ENCODE measurements at places on chromosomes 3 and 15.

DNA sequence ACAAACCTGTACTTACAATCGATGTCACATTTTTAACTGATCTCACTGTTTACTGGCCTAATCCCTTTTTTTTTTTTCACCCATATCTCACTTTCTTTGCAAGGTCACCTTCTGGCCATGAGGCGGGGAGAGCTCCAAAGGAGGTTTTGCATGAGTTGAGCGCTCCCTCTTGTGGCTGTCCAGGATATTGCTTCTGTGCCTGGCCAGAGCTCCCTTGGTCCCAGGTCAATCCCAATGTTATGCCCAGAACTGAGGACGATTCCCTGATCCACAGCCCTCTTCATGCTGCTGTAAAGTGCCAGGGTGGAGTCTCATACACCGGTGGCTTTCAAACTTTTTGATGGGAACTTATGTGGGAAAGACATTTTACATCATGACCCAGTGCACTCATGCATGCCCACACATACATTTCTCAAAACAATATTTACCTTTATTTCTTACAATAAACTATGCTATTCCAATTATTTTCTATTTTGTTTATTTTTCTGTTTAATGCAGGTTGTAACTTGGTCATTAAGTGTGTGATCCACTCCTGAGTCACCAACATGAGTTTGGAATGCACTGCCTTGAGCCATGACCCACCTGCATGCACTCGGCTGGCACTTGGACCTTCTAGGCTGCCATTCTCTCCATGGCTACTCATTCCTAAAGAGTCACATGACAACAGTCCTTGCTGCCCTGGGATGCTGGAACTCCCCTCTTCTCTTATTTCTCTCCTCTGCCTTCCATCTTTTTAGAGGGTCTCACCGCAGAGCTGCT lies 9.6 kb upstream of the SST start:
- DNase-seq, result peak; percentile 79

DNA sequence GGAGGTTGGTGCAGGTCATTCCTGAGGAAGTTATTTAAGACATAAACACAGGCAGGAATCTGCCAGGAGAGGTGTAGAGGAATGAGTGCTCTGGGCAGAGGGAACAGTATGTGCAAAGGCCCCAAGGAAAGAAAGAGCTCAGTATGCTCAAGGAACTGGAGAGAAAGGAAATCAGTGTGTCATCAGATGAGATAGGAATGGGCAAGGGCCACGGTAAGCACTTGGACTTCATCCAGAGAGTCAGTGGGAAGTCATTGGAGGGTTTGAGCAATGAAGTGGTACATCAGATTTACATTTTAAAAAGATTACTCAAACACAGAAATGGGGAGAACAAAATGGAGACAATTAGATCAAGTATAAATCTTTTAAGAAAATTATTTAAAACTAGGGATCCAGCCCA lies 272.2 kb downstream of the ADAMTSL3 start:
- no peak for DNase-seq

GRCh38 chr15:74836846-74837245 lies 6.1 kb downstream of the ULK3 start:
- no peak for DNase-seq

- no peak for DNase-seq
These were observed 22.1 kb upstream of the GOLGA6C start for GRCh38 chr15:75235760-75236729.

- DNase-seq, result no peak
These were observed 368.7 kb upstream of the PROK2 start for GRCh38 chr3:72153477-72154314.

- no peak for DNase-seq
These were observed 747 bp downstream of the PLD1 start for GRCh38 chr3:171809611-171809860.

GRCh38 chr15:52236013-52236412 lies 44.8 kb upstream of the GNB5 start:
- no peak for DNase-seq

DNA sequence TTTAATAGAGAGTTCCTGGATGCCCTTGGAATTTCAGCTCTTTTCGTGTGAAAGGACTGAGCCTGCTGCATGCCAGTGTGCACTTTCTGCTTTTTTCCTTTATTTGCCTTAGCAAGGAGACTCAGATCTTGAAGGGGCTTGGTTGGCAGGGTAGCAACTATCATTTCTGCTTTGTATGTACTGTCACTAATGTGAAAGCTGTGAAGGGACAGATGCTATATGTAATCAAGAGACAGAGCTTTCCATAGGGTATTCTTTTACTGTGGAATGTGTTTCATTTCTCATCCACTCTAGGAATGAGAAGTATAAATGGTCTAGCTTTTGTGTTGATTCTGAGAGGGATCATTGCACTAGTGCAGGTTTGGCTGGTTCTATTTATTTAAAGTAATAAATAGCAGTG lies 332.5 kb upstream of the MANF start:
- no peak for DNase-seq

DNA sequence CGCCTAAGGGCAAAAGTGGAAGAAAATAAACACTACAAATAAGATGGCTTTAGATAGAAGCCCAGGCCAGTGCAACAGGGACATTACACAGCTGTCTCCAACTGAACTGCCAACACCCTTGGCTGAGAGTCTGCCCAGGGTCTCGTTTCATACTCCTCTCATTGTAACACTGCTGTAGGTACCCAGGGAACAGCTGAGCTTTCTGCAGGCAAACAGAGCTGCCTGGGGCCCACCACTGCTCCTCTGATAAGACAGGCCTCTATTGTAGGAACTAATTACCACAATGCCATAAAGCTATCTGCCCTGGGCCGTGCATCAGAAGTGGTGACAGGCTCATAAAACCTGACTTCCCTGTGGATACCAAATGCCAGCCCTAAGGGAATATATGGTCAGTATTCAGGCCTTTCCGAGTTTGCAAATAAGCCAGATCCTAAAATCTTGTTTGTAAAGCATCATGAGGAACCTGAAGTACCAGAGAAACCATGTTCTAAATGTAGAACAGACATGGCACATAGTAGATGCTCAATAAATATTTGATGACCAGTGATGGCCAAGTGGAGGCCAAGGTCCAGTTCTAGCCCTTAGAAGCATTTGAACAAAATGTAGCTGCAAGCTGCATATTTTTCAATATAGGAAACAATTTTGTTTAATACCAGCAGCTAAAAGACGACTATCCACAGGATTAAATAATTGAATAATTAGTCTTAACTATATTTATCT lies 84.3 kb upstream of the NEO1 start:
- DNase-seq, result no peak

GRCh38 chr15:100944244-100944895 lies 25.2 kb downstream of the LRRK1 start:
- no peak for DNase-seq

- no peak for DNase-seq
These were observed 768.7 kb downstream of the EPHA3 start for GRCh38 chr3:89876116-89876515.

- DNase-seq, result no peak
These were observed 65.8 kb downstream of the ZNF280D start for GRCh38 chr15:56667517-56667916.

- DNase-seq, result no peak
These were observed 13.3 kb upstream of the IQSEC1 start for GRCh38 chr3:13086531-13086981.
